ENCODE measurements at places on chromosomes 4 and X.

- no peak for DNase-seq
These were observed 5.0 kb downstream of the PLP2 start for GRCh38 chrX:49176421-49177326.

DNA sequence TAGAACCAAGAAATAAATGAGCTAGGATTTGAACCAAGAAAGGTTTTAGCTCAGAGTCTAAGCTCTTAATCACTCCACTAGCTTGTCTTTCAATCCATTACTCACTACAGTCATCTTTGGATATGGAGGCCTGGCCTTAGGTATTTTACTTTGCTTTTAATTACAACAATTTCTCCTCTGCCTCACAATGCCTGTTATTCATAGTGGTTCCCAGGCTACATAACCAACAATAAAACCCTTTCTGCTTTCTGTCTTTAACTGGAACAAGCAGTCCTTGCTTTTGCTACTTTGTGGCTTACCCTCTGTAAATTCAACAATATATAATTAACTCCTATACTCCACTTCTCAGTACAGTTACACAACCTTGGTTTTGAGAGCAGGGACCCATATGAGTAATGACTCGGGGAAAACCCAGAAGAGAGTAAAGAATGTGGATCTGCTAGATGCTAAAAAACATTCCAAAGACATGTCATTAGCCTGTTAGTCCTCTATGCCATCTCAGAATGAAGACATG lies 94.7 kb upstream of the NAP1L5 start:
- DNase-seq, result no peak

DNA sequence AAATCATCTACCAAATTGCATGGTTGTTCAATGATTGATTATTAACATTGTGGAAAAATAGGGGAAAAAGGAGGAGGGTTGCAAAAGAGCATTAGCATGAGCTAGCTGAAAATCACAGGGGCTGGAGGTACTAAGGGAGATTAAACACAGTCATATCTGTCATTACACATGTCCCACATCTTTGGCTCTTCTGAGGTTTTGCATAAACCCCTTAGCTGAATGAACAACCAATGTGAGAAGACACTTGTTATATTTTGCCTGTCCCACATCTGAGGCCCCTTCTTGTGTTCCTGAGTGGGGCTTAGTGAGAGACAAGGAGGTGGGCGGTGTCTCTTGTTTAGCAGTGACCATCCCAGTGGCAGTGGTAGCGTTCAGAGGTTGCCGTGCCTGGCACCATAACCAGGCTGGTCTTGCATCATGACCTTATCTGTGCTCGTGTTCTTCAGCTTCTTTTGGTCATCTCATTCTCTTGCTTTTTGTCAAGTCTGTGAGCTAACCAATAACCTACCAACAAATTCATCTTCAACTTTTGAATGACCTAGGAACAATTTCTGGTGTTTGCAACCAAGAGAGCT lies 95.6 kb downstream of the MID1IP1 start:
- no peak for DNase-seq

DNA sequence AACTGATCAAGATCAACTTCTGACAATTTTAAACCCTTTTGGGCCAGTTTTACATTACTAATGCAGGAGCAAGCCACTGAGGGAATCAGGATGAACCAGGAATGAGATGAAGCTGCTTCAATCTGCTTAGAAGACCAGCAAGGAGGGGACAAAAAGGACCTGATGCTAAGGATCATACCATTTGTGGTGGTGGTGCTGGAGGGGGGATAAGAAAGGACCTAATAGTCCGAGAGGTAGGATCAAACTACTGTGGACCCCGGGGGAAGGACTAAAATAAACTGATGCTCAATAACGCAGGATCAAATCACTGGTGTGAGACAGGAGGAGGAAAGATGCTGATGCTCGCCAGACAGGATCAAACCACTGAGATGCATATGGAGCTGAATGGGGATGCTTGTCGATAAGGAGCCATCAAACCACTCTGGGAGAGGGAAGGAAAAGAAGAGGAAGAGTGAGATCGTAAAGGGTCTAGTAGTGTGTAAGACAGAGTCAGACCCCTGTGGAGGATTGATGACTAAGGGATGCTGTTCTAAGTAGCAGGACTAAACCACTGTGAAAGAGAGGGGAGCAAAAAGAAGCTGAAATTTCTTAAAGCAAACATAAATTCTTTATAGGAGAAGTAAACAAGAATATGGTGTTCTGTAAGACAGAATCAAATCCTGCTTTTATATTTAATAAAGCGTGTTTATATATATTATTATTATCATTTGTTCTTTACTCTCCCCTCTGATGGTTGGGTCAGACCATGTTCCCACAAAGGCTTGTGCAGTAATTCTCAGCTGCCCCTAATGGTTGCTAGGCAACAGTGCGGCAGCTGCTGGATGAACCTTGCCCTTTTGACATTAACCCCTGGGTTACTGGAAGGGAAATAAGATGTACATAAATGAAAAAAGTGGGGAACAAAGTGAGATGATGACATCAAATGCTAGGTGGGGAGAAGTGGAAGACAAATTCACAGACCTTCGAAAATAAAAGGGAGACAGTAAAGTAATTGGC lies 432.5 kb upstream of the FGF16 start:
- DNase-seq, result peak; percentile 34

- DNase-seq, result peak; percentile 81
These were observed at the start of gene DDX60 for GRCh38 chr4:168318266-168318895. Gene DDX60 (minus strand): TSS chr4:168318752. CDS start chr4:168311259, 7,493 bp downstream.

DNA sequence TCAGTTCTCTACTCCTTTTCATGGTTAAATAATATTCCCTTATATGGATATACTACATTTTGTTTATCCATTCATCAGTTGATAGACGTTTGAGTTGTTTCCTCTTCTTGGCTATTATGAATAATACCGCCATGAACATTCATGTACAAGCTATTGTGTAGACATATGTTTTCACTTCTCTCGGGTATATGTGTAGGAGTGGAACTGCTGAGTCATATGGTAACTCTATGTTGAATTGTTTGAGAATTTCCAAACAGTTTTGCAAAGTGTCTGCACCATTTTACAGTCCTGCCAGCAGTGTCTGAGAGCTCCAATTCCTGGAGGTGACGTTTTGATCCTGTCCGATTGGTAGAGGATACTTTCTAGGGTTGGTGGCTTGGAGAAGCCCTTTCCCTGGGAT lies 23.6 kb downstream of the PLAC1 start:
- no peak for DNase-seq

DNA sequence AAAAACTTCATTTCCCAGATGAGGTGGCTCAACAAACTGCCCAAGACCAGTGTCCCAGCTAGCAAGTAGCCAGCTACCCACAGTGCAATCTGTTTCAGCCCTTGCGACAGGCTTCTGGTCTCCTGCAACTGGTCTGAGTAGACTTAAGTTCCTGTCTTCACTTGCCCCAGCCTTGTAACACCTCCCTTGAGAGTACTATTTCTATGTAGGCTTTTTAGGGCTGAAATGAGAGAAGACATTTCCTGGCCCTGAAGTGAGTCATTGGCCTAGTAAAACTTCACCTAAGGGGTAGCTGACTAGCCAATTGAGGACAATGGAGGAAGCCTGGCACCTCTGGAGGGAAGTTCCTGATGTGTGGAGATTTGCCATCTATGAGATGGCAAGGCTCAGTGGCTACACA lies 80.1 kb upstream of the STIM2 start:
- no peak for DNase-seq

DNA sequence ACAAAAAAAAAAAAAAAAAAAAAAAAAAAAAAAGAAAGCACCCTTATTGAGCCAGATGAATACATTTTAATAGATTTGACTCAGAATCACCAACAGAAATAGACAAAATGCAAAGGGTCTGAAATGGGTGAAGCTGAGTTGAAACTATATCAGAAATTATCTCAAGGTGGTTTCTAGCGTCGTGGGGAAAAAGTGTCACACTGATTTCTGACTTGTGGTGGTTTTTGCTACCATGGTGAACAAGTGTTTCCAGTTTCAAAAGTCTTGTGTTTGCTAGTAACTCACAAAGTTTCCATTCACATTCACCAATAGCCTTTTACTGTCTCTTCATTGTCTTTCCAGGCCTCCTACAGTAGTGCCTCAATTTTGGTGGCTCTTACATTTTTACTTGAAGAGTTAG lies 135.5 kb downstream of the ARHGAP24 start:
- no peak for DNase-seq

GRCh38 chr4:147733716-147734344 lies 1.9 kb downstream of the ARHGAP10 start:
- DNase-seq, result no peak

DNA sequence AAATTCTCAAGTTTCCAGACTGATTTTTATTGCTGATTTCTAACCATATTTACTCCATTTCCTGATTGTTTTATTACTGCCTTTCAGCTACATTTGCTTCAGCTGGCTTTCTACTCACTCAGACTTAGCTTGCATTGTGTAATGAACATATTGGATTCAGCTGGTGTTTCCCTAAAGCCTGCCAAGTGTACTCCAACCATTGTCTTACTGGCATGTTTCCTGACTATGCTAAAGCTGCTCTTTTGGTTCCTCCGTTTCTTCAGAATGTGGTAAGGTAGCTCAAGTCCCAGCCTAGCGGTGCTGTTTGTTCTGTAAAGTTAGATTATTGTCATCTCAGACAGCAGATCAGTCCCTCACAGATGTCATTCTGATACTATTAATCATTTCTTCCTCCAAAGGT lies 53.1 kb upstream of the GLRA2 start:
- peak; percentile 57 for DNase-seq

GRCh38 chrX:119273420-119274192 lies 37.5 kb downstream of the PGRMC1 start:
- DNase-seq, result peak; percentile 22

- DNase-seq, result no peak
These were observed 112.6 kb upstream of the PPARGC1A start for GRCh38 chr4:24002330-24002966.

- no peak for DNase-seq
These were observed 494.0 kb downstream of the PDGFC start for GRCh38 chr4:156477636-156478035.

GRCh38 chrX:48813644-48814043 lies 11.8 kb downstream of the HDAC6 start:
- DNase-seq, result no peak

DNA sequence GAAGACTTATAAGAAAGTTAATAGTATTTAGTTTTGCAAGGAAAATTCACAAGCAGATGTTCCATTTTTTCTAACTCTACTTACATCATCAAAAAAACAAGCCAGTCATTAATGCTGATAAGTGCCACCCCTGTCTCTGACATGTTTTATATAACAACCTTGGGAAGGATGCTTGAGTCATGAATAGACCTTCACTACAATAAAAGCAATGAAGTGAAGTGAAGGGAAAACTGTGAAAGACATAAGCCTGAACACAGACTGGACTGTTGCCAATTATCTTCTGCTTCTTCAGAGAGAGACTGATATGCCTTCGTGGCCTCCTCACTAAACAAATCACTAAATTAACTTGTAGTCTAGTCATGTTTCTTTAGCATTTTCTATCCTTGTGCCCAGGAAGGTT lies 353.2 kb downstream of the PDHA2 start:
- DNase-seq, result no peak

DNA sequence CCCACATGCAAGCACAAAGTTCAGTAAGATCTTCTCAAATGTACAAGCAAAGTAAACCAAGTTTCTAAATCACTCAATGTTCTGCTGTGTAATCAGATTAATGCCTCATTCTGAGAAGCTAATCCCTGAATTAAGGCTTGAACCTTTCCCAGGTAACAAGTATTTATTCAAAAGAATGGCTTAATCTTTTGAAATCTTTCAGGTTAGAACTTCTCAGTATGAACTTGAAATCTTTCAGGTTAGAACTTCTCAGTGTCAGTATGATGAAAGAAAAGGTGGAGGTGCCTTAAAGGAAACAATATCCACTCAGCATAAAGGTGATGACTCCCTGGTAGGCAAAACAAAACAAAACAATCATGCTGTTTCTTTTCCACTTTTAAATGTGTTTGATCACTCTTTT lies 29.0 kb downstream of the TMPRSS11B start:
- no peak for DNase-seq

DNA sequence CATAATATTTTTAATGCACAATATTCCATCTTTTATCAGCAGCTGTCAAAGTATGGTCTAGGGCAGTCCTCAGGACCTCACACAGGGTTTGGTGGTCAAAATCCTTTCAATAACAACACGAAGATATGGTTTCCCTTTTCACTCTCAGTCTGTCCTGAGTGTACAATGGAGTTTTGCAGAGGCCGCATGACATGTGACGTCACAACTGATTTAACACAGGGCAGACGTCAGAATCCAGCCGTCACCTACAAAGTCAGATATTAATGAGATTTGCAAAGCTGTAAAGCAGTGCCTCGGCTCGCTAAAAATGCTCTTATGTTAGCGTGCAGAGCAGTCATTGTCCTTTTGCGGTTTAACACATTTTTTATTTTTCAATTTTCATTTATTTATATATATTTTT lies 12.5 kb downstream of the ABLIM2 start:
- no peak for DNase-seq

GRCh38 chrX:11212741-11213140 lies 80.5 kb upstream of the AMELX start:
- DNase-seq, result no peak

- no peak for DNase-seq
These were observed 59.1 kb downstream of the SCD5 start for GRCh38 chr4:82739287-82740190.

- DNase-seq, result peak; percentile 20
These were observed 46.3 kb upstream of the ARHGEF6 start for GRCh38 chrX:136827026-136827425.

DNA sequence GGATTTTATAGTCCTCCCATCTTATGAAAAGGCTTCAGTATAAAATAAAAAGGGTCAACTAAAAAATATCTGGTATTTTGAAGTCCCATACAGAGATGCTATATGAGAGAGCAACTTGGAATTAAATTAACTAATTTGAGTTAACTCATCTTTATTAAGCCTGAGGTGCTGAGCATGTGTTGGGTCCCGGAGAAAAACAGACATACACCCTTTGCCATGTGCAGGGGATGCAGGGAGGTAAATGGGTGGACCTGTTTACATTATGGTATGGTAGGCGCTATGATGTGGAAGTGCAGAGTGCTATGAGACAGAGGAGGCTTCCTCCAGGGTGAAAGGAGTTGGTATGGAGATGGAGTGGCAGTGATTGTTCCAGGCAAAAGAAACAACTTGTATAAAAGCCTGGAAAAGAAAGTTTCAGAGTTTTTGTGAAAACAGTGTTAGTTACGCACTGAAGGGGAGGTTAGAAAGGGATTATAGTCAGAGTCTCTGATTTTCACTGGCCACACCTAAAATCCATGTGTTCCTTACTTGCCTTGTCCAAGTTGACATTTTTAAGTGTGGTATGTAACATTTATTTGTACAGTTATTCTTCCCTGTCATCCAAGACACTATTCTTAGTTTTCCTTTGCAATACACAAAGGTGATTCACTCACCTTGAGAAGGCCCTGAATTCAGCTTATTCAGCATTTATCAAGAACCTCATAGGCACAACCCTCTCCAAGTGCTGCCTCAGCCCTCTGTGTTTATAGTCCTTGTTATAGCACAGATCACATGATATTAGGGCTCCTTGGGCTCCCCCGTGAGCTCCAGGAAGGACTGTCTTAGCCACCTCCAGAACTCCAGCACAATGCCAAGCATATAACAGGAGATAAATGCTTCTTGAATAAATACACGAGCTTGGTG lies 152.0 kb downstream of the RASL11B start:
- no peak for DNase-seq

DNA sequence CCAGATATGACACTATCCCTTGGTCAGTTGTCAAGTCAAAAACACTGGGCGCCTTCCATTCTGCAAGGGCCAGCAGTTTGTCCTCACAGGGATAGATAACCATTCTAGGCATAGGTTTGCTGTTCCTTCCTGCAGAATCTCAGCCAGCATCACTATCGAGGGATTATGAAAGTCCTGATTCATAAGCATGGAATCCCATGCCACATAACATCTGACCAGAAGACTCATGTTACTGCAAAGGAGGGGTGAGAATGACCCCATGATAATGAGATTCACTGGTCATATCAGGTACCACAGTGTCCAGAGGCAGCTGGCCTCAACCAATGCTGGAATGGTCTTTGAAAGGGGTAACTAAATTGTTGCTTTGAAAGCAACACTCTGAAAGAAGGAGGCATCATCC lies 84.7 kb downstream of the OTC start:
- DNase-seq, result no peak

Measured in renal pelvis (tissue), 12 donors.